ENCODE measurements at places on chromosomes 3 and 15.
A peak's percentile ranks its signal among the peaks of the same experiment; 100 is the strongest.

- DNase-seq, result no peak
These were observed 355.1 kb upstream of the WNT5A start for GRCh38 chr3:55842204-55842603.

DNA sequence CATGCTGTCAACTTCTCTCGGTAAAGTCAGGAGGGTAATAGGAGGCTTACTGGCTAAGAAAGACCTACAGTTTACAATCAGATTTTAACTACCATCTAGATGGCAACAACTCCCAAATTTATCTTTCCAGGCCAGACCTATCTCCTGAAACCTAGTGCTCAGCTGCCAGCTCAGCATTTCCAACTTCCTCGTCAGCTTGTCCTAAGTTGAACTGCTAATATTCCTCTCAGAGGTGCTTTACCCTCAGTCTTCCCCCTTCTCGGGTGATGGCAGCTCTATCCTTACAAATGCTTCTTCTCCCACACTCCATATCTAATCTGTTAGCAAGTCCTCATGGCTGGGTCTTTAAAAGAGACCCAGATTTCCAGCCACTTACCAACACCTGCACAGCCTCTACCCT lies 36.9 kb upstream of the UBE2E2 start:
- no peak for DNase-seq

DNA sequence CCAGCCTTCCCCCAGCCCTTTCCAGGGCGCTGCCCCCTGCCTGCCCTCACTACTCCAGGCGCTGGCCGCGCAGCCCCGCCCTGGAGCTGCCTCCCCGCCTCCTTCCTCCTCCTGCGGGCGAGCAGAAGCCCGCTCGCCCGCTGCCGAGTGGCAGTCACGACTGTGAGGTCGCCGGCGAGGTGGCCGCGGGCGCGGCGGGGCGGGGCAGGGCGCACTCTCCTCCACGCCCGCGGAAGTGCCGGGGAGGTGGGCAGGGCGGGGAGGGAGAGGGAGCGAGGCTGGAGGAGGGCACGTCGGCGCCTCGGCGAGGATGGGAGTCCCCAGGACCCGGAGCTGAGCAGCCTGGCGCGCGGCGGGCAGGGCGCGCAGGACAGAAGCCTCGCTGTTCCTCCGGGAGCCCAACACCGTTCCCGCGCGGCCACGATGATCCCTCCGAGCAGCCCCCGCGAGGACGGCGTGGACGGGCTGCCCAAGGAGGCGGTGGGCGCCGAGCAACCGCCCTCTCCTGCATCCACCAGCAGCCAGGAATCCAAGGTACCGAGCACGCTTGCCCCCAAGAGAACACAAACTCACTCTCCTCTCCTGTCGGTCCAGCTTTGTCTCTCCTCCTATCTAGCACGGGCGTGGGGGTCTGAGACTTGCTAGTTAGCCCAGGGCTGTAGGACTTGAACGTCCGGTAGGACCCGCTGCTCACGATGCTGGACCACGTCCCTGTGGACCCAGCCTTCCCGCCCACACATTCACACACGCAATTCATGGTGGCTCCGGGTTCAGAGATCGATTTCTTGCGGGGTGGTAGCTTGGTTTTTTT lies at the start of gene STAC:
TSS of gene STAC (plus strand) at position 284 of the 811 bp plus-strand sequence. CDS start at position 424, 140 bp downstream.
- no peak for DNase-seq

DNA sequence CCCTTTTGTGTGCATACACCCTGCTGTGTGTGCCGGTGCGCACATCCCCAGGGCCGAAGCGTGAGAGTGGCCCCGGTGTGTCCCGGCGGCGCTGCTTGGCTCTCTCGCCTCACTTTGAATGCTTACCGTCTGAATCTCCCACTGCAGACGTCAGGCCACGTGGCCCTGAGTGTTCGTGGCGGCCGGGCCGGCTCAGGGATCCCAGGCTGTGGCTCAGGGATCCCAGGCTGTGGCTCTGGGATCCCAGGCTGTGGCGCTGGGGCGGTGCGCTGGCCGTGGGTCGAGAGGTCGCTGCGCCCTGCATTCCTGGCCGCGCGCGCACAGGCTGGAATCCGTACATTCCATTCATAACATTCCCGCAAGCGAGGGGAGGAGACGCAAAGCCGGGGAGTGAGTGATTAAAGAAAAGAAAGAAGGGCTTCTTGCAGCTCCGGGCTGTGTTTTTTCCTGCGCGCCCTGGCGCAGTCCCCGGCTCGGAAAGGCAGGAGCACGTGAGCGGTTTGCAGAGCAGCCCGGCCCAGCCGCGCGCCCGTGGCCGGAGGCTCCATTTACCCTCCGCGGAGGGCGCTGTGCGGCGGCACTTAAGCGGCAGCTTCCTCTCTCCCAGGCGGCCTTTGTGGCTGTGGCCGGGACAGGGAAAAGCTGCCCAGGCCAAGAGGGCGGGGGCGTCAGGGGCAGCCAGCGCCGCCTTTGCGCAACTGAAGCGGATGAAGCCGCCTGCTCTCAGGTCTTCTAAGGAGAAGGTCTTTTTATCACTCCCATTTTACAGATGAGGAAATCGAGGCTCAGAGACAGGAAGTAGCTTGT lies 87.0 kb upstream of the ALDH1L1 start:
- DNase-seq, result peak; percentile 88

- no peak for DNase-seq
These were observed 66.6 kb upstream of the IGF1R start for GRCh38 chr15:98581715-98582114.

GRCh38 chr15:40545457-40545856 lies 19.4 kb downstream of the CCDC32 start:
- DNase-seq, result no peak

DNA sequence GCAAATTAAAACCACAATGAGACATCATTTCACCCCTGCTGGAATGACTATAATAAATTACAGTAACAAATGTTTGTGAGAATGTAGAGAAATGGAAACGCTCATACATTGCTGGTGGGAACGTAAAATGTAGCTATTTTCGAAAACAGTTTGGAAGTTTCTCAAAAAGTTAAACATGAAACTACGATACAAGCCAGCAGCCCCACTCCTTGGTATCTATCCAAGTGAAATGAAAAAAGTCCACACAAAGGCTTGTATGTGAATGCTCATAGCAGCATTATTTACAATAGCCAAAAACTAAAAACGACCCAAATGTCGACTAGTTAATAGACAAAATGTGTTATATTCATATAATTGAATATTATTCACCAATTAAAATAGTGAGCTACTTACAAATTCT lies 22.9 kb upstream of the CFAP20DC start:
- no peak for DNase-seq

- DNase-seq, result no peak
These were observed 32.6 kb upstream of the RAB6B start for GRCh38 chr3:133928136-133928893.

GRCh38 chr3:44289882-44290462 lies 48.3 kb downstream of the TOPAZ1 start:
- no peak for DNase-seq

DNA sequence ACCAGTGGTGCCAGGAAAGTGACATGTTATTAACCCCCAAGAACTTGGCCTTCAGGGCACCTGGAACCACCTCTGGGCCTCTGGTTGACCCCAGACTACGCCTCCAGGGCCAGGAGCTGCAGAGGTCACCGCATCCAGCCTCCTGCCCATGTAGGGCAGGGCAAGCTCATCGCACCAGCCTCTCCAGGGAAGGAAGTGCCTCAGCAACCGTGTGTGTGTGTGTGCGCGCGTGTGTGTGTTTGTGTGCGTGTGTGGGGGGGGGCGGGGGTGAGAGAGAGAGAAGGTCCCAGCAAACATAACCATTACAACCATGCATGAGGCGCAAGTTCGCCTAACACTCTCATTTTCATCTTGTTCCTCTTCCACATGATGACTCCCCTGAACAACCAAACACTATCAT lies 31.8 kb downstream of the RAB6B start:
- no peak for DNase-seq

DNA sequence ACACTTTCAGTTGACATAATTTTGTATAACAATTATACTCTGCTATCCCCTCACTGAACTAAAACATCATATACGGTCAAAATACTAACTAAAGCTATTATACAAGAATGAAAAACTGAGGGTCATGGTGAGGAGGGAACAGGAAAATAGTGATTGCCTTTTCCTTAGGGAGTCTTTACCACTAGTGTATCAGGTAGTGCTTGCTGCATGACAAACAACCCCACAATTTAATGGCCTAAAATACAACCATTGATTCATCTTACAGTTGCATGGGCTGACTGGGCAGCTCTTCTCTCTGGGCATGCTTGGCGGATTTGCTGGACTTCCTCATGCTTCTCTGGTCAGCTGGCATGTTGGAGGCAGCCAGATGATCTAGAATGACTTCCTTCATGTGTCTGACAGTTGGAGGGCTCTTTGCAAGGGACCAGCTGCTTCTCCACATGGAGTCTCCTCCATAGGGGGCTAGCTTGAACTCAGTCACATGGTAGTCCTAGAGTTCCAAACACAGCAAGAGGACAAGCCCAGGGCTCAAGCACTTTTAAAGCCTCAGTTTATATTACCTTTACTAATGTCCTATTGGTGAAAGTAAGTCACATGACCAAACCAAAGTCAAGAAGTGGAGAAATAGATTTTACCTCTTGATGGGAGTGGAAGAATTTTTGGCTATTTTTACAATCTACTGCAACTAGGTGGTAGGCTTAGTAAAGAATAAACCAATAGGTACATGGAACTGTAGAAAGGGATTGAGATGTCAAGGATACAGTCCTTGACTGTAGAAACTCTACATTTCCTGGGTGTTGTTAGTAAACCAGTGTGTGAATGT lies 18.8 kb downstream of the THAP10 start:
- DNase-seq, result no peak

DNA sequence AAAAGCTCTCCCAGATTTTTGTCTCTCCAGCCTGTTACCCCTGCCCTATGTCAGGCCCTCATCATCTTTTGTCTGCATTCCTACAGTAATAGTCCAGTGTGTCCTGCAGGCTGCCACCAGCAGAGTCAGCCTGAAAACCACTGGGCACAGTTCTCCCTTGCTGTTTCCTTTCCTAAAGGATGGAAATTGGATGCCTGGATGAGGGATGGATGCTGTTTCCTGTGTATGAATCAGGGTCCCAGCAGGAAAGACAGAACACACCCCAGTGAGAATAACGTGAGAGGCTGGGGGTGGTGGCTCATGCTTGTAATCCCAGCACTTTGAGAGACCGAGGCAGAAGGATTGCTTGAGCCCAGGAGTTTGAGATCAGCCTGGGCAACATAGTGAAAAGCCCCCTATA lies 3.3 kb upstream of the SNX33 start:
- DNase-seq, result no peak

DNA sequence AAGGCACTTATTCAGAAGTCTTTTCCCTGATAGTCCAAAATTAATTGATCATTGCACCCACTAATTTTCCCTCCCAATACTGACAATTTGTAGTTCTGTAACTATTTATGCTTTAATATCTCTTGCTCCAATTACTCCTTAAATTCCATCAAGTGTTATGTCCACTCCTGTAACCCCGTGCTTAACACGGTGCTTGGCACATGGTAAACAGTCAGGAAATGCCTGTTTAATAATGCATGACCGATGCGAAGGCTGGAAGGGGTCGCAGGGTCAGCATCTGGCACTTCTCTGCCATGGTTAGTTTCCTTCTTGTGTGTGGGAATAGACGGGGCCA lies 553 bp upstream of the SEC22A start:
- no peak for DNase-seq

GRCh38 chr3:46934498-46935167 lies 41.9 kb downstream of the CCDC12 start:
- no peak for DNase-seq

GRCh38 chr3:131711114-131711768 lies 208.5 kb upstream of the MRPL3 start:
- DNase-seq, result no peak

DNA sequence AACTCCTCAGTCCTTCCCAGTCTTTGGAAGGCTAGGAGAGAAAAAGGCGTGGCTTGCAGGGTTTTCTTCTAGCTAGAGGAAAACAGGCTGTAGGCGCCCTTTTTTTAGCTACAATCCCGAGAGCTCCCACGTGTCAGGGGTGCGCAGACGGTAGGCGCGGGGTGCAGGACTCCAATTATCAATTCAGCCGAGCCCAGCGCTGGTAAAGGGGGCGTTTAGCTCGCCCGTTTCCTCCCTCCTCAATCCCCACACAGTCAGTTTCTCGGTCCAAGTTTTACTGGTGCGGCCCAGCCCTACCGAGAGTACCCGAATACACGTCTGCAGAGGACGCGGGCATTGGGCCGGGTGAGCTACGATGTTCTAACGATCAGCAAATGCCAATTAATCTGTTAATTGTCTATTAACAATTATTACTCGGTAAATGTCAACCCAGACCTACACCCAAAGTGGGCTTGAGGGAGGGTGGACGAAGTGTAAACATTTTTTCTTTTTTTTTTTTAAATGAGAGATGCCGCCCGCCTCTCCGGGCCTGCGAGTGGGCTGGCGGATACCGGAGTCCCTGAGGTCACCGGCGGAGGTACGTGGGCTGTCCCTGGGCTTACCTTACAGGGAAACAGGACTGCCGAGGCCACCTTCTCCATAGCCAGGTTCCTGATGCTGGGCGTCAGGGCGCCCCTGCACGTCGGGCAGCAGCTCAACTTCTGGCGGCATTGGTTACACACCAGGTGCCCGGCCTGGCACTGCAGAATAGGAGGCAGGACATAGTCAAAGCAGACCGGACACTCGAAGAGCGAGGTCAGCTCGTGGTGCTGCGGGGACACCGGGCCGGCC lies 923 bp downstream of the SIAH2 start:
- DNase-seq, result no peak

DNA sequence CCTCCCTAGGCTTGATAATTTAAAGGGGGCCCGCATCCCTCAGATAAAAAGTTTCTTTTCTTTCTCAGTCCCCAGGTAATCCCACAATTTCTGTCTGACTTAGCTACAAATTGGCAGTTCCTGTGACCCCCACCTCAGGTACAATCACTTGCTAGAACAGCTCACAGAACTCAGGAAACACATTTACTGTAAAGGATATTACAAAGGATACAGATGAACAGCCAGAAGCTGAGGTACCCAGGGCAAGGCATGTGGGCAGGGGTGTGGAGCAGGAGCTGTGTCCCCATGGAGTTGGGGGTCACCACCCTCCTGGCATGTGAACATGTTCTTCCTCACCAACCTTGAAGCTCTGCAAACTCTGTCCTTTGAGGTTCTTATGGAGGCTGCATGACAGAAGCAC lies 73.8 kb downstream of the CMTM8 start:
- DNase-seq, result no peak

DNA sequence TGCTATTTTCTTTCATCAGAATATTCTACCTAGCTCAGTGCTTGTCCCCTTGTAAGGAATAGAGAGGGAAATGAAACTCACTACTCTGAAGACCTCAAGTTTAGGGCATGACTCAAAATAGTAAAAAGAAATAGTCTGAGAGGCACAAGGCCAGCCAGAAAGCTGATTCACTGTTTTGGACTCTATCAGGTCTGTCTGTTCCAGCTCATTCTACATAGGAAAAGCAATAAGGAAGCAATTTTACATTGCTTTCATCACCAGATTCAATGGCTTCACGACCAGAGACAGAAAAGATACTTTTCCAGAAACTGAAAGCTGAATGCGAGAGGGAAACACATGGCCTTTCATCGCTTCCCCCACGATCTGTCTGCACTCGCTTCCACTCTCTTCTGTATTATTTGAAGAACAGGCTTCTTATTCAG lies 276.0 kb downstream of the GBE1 start:
- DNase-seq, result peak; percentile 55

GRCh38 chr3:143252931-143253330 lies 133.4 kb downstream of the CHST2 start:
- DNase-seq, result no peak

GRCh38 chr3:151837057-151837456 lies 23.1 kb downstream of the AADAC start:
- DNase-seq, result peak; percentile 59

GRCh38 chr3:48634661-48635221 lies 520 bp downstream of the SLC26A6 start:
- peak; percentile 5 for DNase-seq

Data from dermis microvascular lymphatic vessel endothelial cell (primary cell).